Fibroblast of skin of scalp (primary cell): ENCODE measurements at places on chromosomes 1 and 21.

DNA sequence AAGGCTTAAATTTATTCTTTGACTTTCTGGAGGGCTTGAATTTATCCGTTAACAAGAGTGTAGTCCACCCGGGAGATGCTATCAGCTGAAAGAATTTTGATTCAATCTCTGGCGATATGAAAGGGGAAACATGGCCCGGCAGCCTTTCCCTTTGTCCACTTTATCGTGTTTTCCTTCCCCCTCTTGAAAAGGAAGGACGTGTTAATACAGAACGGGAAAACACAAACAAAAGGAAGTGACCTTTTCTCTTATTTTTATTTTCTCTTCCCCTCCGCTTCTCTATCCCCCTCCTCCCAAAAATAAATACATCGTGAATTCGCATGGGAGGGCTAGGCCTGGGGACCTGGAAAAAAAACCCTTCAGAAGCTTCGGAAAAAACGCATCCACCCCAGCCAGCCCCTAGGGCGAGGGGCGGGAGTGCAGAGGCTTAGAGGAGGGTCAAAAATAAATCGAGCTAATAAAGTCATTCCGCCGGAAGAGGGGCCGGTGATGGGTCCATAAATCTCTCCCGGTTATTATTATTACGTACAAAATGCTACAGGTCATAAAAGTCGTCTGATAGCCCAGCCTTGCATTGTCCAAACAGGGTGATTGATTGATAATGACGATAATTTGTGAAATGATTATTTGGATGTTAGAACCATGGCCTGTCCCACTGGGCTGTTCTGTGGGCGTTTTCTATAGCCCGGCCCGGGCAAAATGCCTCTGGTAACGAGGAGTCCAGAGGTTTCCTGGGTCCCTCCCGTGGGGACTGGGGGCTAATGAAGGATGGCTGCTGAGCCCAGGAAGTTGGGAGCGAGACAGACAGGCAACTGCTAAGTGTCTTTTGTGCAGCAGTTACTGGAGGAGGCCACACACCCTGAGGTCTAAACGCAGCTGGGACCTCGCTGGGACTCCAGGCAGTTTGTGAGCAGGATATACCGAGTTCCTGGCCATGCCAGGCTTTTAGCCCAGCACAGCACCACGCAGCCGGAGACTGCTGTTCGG lies 179.4 kb downstream of the PRDM16 start:
- DNase-seq: no peak

DNA sequence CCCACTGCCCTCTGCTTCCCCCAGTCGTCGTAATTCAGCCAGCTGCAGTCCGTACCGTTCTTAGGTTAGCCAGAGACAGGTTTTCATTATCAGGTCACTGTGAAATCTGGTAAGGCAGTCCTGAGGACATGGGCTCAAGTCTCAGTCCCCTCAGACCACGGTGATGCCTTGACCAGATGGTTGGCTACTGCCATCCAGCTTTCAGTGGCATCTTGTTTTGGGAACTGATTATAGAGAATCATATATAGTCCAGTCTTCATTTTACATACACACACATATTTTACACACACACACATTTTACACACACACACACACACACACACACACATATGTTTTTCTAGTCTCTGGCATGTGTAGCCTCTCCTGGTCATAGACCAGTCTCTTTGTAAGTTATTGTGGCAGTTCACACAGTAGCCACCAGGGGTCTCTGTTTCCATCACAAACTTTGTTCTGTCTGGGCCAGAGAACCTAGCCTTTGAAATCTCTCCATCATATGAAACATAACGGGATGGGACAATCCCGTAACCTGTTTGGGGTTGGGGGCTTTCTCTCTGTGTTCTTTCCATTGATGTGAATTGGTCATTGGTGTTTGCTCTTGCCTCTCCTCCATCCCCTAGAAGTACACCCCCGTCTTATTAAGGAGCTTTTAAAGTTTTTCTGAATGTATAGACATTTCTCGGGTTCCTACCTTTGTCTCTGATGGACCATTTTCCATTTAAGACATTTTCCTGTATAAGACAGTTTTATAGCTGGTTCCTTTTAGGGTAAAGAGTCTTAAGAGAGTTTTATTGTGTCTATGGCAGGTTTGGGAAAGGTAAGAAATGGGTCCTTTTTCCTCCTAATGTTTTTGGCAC lies 8.4 kb upstream of the IKBKE start:
- DNase-seq: peak; percentile 71

GRCh38 chr1:5223206-5223605 lies 568.8 kb downstream of the AJAP1 start:
- DNase-seq: no peak

- no peak for DNase-seq
Measured at GRCh38 chr1:27439150-27439549, 46.7 kb downstream of the GPR3 start.

GRCh38 chr21:45763074-45763473 lies 119.5 kb downstream of the PCBP3 start:
- DNase-seq: peak; percentile 59

GRCh38 chr1:108117945-108118902 lies 81.9 kb downstream of the SLC25A24 start:
- DNase-seq: peak; percentile 83

GRCh38 chr1:22238356-22239224 lies 95.7 kb upstream of the WNT4 start:
- no peak for DNase-seq

GRCh38 chr21:36663033-36663855 lies 35.7 kb upstream of the SIM2 start:
- peak; percentile 47 for DNase-seq

DNA sequence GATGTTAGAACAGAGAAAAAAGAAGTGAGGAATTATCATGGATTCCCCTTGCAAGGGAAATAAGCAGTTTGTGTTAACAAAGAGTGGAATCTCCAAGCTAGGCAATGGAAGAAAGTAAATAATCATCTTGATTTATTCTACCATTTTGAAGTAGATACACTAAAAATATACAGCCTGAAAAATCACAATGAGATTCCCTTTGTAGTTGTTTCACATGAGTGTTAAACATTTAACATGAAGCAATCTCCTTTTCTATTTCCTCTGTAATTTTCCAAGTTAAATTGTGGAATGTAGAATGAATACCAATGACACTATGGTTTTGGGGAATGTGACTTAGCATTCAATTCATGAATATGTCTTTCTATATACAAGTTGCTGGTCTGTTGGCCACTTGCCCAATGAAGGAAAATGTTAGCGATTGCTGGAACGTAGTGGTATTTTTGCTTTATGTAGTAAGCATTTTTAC lies 5.7 kb downstream of the TGFB2 start:
- DNase-seq: peak; percentile 98

DNA sequence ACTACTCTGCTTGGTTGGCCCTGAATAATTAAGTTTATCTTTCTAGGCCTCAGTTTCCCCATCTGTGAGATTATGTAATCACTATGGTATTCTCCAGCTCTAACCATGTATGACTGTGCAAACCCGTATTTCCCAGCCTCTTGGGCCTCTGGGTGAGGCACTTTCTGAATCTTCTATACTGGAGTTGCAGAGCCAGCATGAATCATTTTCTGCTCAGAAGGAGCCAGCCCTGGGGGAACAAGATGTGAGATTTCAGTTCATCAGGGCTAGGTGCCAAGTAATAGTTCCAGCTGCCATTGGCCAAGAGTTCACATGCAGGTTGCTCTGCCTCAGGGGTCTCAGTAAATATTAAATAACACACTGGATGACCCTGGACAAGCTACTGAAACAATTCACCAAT lies 47.7 kb upstream of the USP24 start:
- peak; percentile 38 for DNase-seq
